CD4-positive, alpha-beta T cell (primary cell): ENCODE measurements at places on chromosomes 6 and 20.

GRCh38 chr6:56613247-56613851 lies 29.3 kb downstream of the DST start:
- no peak for DNase-seq

DNA sequence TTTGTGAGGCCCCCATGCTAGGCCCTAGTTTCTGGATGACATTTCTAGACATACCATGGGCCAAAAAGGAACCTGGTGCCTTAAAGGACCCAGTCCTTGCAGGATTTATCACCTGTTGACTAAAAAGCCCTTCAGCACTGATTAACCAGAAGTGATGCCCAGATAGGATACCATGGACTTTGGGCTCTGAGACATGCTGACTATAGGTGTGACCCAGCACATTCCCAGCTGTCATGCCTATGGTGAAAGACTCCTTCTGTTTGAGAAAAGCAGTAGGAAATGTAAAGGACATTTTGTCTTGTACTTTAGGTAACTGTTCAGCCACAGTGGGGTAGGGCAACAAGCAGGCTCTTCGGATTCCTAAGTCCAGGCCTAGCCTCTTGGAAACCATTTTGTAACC lies 724.2 kb downstream of the CD109 start:
- DNase-seq, result no peak

- DNase-seq, result no peak
Measured at GRCh38 chr6:148578489-148578814, 168.4 kb upstream of the UST start.

DNA sequence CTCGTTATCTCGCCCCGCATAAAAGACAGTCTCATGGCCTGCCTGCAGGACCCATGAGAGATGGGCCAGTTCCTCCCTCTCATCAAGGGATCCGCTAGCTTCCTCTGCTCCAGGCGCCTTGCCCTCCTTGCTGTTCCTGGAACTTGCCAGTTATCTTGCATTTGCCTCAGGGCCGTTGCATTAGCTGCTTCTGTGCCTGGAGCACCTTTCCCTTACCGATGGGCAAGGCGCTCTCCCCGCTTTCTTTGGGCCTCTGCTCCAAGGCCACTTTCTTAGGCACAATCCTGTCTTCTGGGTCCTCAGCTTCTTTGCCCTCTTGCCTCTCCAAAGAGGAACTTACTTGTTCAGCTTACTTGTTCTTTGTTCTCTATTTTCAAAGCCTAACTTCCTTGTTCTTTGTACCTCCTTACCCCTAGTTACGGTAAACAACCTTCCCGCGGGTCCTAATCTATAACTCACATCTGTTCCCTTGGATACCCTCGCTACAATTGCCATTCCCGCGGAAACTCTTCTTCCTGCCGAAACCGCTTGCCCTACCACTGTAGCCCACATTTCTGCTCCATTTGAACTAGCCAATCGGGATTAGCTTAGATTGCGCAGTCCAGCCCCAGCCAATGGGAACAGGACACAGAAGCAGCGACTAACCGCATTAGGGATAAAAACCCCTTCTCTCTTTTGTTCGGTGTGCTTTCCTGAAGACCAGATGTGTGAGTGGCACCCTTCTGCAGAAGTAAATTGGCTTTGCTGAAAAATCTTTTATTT lies 887 bp upstream of the NSFL1C start:
- DNase-seq, result peak; percentile 19

GRCh38 chr6:27791182-27791943 lies 120.8 kb downstream of the OR2B2 start:
- no peak for DNase-seq
